ENCODE measurements at places on chromosomes 1 and 21.

DNA sequence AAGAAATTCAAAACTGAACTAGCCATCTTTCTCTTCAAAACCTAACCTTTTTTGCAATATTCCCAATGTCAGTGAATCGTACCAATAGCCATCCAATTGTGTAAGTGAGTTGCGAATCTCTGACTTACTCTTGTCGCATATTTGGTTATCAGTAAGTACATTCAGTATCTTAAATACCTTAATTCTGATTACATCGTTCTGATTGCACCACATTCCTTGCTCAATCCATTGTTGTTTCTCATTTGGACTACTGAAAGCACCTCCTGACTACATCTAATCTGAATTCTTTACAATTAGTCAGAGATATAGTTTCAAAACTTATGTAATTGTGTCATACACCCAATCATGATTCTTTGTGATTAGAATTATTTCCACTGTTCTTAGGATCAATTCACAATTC lies 16.8 kb upstream of the BRINP3 start:
- no peak for DNase-seq

DNA sequence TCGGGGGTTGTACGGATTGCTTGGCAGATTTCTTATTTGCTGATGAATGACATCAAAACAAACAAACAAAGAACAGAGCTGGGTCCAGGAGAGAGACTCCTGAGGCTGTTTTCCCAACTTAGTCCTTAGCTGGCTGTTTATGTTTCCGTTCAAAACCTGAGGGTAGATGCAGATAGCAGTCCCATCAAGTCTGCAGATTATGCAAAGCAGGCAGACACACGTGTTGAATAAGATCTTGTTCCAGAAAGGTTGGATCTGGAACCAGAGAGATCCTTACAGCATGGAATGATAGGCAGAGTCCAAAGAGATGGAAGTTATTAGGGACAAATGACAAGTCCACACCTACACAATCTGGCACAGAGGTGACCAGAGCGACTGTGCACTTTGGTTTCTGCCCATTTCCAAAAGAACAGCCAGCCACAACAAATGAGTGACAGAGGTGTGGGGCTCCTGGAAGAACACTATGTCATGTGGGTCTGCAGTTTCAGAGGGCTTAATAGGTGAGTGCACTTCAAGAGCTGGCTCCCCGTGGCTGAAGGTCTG lies 65.5 kb downstream of the MAN1C1 start:
- no peak for DNase-seq

GRCh38 chr1:209860293-209860881 lies 32.6 kb downstream of the UTP25 start:
- peak; percentile 78 for DNase-seq

- DNase-seq = peak; percentile 57
These were observed 25.9 kb downstream of the C2CD2 start for GRCh38 chr21:41927727-41928409.

GRCh38 chr1:86582161-86582560 lies 35.3 kb downstream of the CLCA4 start:
- DNase-seq = no peak

DNA sequence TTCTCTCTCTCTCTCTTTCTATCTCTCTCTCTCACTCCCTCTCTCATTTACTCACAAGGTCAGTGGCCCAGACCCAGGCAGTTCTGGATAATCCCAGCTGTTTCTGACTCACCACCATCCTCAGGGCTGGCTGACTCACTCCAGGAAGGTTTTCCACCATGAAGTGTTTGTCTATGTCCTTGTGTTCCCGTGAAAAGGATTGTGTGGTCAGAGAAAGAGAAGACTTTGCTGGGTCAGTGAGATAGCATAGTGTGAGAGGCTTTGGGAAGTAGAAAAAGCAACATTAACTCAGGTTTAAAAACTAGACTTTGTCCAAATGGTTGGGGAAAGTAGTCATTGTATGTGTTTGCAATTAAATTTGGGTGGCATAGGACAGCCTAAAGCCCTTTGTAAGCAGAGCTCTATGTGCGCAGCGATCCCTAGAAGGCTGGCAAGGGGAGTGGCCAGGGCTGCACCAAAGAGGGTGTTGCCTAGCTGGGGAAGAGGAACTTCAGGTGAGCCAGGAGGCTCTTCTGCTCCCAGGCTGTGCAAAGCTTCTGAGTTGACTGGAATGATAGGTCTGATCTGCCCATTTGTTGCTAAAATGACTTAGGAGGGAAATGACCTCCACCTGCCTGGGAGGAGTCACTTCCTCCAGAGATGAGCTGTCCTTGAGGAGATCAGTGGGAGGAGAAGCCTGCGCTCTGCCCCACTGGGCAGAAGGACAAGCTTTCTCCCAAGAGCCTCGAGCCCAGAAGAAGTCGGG lies 4.9 kb upstream of the CAPN2 start:
- DNase-seq = no peak

GRCh38 chr1:102833151-102833550 lies 275.2 kb downstream of the COL11A1 start:
- DNase-seq = no peak

DNA sequence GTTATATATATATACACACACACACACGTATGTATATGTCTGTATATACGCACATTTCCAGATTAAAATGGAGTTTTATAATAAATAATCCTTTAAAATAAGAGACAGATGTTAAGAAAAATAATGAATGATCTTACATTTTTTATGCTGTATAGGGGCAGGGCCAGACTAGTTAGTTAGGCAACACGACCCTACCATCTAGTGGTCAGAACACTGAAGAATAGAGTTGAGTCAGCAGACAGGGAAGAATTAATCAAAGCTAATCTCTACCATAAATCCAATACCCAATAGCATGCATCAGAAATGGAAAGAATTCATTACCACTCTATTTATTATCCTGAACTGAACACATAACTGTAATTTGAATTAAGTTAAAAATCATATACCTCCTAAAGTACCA lies 156.7 kb downstream of the BRINP3 start:
- DNase-seq = no peak

DNA sequence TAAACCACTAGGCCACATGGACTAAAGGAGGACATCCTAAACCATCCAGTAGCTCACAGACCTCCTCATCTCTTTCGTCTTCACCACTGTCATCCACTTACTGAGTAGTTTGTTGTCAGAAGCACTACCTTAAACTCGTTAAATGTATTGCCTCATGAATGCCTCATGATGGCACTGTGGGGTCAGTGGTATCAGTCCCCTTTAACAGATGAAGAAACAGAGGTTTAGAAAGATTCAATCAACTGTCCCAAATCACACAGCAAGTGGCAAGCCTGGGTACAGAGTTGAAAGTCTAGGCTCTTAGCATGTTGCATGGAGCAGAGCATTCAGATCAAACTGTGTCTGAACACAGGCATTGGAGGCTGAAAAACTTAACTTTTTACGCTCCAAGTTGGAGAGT lies 183.6 kb upstream of the KIAA0040 start:
- no peak for DNase-seq

GRCh38 chr1:48817505-48818114 lies 40.9 kb upstream of the BEND5 start:
- DNase-seq = peak; percentile 20

GRCh38 chr1:81836007-81836626 lies 35.4 kb downstream of the ADGRL2 start:
- DNase-seq = no peak

DNA sequence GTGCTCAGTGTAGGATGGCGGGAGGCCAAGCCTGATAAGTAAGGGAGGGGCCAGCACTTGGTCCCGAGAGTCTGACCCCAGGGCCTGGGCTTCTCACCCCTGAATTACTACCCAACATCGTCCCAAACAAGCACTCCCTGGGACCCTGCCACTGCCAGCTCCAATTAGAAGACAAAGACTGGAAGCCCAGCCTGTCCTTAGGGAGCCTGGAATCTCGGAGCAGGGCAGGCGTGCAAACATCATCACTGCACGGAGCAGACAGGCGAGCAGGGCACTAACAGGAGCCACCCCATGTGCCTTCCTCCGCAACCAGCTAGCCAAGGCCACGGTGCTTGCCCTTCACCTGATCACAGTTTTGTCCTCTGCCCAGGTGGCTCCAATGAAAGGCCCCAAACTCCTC lies 23.2 kb downstream of the KCNAB2 start:
- DNase-seq = no peak

DNA sequence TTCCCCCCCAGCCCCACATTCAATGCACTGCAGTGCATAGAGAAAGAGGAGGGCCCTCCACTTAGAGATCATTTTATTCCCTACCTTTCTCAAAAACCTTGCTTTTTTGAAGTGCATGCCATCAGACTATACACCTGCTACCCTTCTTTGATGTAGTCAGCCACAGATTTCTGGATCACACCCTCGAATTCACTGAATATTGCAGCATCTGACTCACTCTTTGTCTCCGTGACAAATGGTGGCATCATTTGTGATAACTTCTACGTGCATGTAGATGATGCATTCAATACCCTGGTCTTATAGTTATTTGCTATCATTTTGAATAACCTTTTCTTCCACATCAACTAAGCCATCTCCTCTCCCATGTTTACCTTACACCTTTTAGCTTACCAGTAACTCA lies 310.3 kb upstream of the SGIP1 start:
- no peak for DNase-seq

DNA sequence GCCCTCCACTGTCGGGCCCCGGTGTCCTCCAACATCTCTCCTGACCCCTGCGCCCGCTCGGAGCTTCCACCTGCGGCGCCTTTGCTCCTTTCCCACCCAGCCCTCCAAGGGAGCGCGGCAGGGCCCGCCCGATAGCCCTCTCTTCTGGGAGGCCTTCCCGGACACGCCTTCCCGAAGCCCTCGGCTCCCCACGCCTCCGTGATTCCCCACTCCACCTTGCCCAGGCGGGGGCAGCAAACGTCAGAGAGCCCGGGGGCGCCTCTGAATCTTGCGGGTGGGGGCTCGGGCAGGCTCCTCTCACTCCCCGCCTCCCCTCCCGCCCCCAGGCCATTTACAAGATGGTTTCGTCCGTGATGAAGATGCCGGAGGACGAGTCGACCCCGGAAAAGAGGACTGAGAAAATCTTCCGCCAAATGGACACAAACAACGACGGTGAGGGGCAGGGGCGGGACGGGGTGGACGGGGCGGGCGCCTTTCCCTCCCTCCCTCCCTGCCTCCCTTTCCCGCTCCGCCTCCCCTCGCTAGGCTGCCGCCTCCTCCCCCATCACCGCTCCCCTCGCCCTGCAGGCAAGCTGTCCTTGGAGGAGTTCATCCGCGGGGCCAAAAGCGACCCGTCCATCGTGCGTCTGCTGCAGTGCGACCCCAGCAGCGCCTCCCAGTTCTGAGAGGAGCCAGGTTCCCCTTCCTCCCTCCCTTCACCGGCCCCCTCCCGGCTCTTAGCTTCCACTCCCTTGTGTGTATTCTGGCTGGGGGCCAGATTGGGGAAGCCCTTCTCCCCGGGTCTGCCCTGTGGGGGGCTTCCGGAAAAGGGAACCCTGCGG lies 7.1 kb downstream of the HPCA start:
- no peak for DNase-seq

DNA sequence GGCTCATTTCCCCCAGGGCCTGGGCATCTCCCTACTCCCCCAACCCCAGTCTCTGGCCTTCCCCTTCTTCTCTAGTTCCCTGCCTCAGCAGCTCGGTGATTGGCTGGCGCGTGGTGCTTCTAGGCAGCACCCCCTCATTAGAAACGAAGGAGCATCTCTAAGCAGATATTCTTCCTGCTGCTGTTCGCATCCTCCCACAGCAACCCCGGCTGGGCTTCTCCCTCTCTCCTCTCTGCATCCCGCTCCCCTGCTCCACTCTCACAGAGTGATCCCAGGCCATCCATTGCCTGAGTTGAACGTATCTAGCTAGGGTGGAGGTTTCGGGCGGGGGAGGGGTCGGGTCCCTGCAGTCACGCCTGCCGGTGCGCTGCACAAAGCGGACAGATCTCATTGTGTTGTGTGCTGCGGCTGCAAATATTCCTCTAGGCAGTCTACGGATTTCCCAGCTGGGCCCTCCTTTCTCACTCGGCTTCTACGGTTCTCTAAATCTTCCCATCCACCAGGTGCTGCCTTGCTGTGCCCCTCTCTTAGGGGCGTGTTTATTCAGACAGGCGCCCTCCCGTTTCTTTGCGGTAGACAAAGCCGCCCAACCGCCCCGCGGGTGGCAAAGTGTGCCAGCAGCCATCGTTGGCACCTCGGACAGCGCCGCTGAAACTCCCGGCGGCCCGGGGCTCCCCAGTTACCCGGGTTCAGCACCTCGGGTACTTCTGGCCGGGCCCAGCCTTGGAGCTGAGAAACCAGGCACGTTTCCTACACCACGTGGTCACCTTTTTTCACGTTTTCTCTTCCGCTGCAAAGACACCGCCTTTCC lies 2.2 kb downstream of the CACNA1E start:
- DNase-seq = no peak

- no peak for DNase-seq
These were observed 15.9 kb downstream of the GNG12 start for GRCh38 chr1:67817319-67817718.

- DNase-seq = no peak
These were observed 113.6 kb downstream of the UCHL5 start for GRCh38 chr1:192945390-192946130.

GRCh38 chr1:111476761-111477309 lies 3.1 kb downstream of the C1orf162 start:
- peak; percentile 33 for DNase-seq

- no peak for DNase-seq
These were observed 54.9 kb upstream of the CRB1 start for GRCh38 chr1:197213193-197213592.

DNA sequence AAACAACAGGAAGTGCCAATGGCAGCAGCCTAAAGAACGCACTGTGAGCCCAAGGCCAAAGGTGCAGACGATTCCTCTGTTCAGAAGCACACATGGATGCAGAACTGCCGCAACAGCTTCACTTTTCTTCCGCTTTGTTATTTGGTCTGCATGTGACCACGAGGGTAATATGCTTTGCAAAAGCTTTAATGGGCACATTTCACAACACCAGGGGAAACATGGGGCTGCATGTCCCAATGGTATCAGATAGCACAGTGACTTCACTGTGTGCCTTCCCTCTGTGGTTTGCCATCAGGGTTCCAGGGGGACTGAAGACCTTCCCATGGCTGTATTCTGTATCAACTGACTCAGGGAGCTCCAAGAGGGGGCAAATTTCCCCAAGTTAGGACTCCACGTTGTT lies 28.3 kb downstream of the THAP3 start:
- no peak for DNase-seq

GRCh38 chr1:180937624-180938225 lies 25.0 kb downstream of the KIAA1614 start:
- no peak for DNase-seq

- DNase-seq = peak; percentile 72
These were observed 800 bp upstream of the MMP23B start for GRCh38 chr1:1630965-1631781.

GRCh38 chr1:184388971-184389370 lies 2.1 kb downstream of the C1orf21 start:
- DNase-seq = no peak

- DNase-seq = no peak
These were observed 44.2 kb downstream of the KLHL20 start for GRCh38 chr1:173758980-173759379.

GRCh38 chr1:59506952-59507351 lies 210.1 kb downstream of the FGGY start:
- no peak for DNase-seq

DNA sequence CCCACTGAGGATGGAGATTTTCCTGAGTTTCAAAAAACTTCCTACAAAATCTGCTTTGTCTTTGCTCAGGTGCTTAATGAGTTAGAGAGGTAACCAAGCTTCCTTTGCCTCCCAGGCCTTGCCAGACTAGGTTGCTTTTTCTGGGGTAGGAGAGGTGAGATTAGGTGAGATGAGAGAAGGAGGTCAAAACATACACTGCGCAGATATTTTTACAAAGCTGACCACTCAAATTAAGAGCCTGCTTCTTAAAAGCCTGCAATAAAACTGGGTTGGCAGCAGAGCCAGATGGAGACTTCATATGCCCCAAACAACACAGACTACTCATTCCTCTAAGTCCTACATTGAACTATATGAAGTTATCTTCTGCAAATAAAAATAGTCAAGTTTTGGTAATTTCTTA lies 352.5 kb downstream of the NUF2 start:
- DNase-seq = no peak

GRCh38 chr1:33814166-33814565 lies 49.7 kb upstream of the HMGB4 start:
- no peak for DNase-seq
